Tongue (tissue), 3 donors: ENCODE measurements at places on chromosomes 13 and 19.

- DNase-seq = no peak
Observed at GRCh38 chr13:99802416-99802815, 169.2 kb downstream of the ZIC5 start.

DNA sequence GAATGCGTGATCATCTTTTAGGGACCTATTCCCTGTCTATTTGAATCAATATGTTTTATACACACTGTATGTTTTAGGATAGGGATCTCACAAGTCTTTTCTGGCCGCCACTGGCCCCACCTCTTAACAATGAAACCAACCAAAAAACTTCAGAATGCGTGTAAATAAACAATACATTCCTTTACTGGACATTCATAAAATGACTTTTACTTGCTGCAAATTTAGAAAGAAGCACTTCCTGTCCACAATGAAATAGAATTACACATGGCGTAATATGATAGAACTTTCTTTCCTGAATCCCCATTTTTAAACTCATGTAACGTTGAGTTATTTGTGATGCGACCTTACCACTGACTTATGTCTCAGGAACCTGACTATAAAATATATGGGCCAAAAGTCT lies 233.6 kb downstream of the SLITRK6 start:
- no peak for DNase-seq

DNA sequence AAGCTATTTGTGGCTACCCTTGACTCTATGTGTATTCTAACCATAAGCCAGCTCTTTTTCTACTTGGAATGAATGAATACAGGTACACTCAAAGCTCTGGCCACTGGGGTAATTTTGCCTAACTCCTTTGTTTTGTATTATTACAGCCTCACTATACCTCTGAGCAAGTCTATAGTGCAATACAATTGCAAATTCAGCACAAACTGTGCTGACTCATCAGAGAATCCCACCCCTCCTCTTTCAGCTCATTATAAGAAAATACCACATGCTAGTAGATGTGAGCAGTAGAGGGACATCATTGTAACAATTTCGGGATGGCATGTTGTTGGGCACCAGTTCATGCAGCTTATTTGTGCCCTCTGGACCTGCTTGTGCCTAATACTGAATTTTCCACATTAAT lies 1382.2 kb downstream of the SLITRK5 start:
- no peak for DNase-seq

DNA sequence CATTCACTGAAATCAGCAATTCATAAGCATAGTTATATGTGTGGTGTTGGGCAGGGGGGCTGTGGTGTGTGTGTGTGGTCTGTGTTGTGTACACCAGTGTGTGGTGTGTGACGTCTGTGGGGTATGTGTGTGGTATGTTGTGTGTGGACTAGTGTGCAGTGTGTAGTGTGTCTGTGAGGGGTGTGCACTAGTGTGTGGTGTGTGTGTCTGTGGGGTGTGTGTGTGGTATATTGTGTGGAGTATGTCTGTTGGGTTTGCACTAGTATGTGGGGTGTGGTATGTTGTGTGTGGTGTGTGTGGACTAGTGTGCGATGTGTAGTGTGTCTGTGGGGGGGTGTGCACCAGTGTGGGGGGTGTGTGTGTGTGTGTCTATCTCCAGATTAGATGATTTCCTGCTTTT lies 7.2 kb upstream of the CDC16 start:
- DNase-seq = no peak

DNA sequence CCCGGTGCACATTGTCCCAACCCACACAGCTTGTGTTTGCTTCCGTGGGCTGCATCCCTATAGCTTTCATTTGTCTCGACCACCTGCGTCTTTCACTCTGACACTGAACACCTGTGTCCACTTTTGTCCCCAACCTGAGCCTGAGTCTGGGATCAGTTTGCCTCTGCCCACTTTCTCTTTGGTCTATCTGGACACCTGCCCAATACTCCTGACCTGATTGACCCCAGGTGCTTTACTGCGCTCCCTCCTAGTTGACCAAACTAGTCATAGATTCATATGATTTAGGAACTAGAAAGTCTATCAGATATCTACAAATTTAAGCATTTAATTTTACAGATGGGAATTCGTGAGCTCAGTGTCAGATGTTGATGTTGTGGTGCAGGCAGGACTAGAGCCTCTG lies 209.9 kb downstream of the DCT start:
- no peak for DNase-seq

GRCh38 chr13:99909836-99910619 lies 61.5 kb downstream of the ZIC5 start:
- no peak for DNase-seq

DNA sequence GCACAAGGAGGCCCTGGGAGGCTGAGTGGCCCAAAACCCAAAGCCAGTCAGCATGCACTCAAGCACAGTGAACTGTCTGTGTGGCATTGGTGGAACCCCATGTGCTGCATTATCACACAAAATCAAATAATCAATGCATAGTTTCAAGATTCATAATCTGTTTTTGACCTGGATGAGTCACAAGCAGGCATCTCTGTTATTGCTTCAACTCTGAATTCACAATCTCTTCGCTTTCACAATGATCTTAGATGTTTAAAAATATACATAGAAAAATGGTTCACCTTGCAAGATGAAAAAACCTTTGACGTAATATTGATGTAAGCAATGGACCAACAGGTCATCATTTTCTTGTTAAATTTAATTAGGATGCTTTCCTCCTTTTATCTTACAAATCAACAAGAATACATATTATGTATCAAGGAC lies 455.4 kb downstream of the IRS2 start:
- no peak for DNase-seq

DNA sequence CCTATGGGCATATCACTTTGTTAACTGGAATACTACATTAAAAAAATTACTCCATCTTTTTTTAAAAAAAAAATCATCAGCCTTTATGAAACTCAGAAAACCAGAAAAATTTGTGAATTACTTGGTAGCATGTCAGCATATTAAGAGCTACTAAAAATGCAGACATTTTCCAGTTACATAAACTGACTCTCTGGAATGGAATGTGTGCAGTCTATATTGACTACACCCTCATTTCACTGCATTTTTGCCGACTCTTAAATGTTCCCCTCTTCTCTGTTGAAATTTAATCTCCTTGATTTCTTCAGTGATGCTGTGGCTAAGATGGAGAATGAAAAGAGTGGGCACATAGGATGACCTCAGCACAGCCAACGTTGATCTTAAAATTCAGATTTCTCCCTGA lies 393.8 kb downstream of the ITGBL1 start:
- no peak for DNase-seq

- no peak for DNase-seq
Observed at GRCh38 chr19:51821921-51822320, 27.0 kb downstream of the FPR3 start.

DNA sequence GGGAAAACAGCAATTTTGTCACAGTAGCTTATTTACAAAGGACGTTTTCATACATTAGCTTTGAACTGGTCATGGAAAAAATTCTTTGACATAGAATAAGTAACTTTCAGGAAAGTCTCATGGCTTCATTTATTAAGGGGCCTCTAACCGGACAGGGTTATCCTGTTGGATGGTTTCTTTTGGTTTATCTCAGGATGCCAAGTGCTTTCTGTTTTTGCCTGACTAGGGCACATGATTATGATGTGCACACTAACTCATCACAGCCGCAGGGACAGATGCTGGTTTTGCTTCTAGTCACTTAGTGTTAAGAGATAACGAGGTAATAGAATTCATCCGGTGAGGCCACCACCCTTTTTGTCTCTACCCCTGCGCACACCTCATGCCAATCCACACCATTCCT lies 53.0 kb downstream of the TGDS start:
- DNase-seq = no peak

GRCh38 chr13:51739027-51739764 lies 64.8 kb downstream of the DHRS12 start:
- DNase-seq = no peak

- DNase-seq = peak; percentile 54
Observed at GRCh38 chr19:46863818-46864629, 3.2 kb downstream of the ARHGAP35 start.

DNA sequence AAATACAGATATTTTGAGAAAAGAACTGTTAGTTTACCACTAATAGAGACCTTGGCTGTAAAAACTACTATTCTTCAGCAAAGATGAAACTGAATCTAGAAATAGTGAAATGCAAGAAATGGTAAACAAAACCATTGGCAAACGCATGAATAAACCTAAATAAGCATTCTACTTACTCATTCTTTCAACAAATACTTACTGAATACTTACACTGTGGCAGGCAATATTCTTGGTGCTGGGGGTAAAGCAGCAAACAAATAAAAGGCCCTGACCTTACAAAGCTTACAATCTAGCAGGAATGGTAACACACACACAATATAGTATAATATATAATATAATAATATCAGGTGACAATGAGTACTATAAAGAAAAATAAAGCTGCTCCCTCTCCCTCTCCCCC lies 38.7 kb downstream of the KATNAL1 start:
- DNase-seq = no peak

DNA sequence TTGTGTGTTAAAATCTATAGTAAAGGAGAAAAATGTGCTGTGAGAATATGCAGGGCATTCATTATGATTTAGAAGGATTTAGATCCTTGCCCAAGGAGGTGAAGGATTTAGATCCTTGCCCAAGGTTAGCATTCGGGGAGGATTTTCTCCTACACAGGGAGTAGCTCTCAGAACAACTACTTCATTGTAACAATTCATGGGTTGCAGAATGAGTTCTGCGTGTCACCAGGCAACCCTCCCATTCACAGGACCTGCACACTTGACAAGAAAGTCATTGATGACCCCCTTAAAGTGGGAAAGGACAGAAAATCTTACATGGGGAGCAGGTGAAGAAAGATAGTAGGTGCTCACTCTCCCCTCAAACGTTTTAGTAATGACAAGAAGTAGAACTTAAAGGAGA lies 167.1 kb upstream of the MAB21L1 start:
- no peak for DNase-seq

- no peak for DNase-seq
Observed at GRCh38 chr19:33333642-33334041, 31.3 kb upstream of the CEBPA start.

GRCh38 chr13:29567411-29567810 lies 28.1 kb downstream of the SLC7A1 start:
- no peak for DNase-seq

DNA sequence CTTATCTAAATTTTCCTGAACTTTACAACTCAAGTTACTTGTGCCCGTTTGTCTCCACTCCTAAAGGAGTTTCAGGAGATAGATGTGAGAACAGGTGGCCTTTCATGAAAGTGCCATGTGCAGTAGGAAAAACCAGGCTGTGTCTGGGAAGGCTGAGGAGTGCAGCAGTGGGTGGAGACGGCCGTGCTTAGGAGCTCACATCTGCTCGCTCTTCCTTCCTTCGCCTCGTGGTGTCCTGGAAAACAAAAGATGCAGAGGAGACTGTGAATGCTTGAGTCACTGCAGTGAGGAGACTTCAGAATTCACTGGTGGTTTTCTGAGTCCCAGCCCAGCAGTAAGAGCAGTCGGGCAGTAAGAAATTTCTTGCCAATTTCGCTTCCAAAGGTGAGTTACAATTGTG lies 138.4 kb upstream of the RNF113B start:
- DNase-seq = peak; percentile 68

DNA sequence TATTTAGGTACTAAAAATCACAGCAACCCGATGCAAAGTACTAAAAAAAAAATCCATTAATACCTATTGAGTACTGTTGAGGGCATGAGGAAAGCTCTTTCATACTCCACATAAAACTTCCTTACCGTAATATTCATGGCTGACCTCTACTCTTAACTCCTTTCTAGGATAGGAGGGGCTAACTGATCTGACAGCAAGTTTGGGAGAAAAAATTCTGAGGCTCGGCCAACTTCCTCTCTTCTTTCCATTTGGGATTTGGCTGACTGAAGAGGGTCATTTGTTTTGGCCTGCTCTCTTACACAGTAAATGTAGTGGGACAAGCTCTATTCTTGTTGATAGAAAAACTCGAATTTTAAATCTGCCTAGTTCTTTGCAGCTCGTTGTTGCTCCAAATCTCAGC lies 9.4 kb upstream of the USPL1 start:
- peak; percentile 61 for DNase-seq

DNA sequence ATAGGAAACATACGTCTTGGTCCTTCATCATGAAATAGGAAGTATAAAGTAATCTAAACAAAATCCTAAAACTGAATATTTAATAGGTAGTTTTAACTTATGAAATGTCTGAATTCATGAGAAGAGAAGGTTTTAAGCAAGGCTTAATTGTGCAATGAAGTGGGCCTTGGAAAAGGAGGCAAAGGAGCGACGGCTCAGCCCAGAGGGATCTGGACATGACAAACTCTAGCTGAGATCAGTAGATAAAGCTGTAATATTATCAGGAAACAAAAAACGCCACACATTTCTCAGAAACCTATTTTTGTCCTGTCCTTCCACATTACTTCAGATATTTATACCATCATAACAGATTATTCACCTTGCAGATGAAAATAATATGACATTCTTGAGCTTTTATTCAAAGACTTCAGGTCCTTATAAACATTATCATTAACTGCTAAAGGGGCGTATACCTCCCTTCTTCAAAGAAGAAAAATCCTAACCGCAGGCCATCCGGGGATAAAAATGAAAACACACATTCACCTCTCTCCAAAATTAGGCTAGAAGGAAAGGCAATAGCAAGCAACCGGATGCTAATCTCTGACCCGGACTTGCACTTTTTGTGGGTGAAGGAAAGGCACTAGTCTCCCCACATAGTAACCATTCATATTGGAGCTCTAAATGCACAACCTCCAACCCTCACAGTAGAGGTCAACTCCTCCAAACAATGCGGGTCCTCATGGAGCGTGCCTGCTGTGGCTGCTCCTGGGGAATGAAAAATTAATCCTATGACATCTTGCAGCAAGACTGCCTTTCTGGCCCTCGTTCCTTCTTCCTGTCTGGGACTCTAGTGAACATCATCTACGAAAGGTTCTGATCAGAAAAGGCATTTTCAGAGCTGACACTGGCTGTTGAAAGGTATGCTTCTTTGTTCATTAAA lies 108.8 kb downstream of the TBC1D4 start:
- DNase-seq = no peak

- peak; percentile 60 for DNase-seq
Observed at GRCh38 chr19:41641879-41642485, 15.1 kb upstream of the CEACAM4 start.

DNA sequence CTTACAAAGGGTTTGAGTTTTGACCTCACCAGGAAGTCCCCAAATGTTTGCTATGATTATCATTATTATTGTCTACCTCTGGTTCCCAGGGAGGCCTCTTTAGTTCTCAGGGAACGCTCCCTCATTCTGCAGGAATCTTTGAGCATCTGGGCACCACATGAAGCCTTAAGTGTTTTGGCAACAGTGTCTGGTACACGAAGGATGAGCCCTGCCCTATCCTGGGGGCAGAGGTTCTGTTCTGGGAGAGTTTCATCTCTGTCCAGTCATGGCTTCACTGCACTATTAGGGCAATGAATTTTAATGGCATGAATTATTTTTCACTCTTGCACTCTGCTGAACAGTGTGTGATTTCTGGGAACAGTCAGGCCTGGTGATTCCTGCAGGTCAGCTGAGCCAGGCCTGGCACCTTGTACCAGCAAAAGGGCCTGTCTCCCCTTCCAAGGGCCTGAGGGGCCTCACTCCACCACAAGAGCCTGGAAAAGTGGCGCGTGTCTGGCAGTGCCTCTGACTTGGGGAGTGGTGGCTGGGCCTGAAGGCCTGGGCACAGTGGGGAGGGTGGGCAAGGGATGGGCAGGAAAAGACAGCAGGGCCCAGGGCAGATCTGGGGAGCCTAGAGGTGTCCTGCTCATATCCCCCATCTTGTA lies 4.6 kb downstream of the FAM187B start:
- DNase-seq = no peak

GRCh38 chr19:7789447-7789846 lies 26.4 kb downstream of the CLEC4M start:
- DNase-seq = no peak

GRCh38 chr13:102596147-102597028 lies at the start of gene TPP2:
TSS of gene TPP2 (plus strand) at chr13:102596986. CDS start at chr13:102597039, 53 bp downstream.
- peak; percentile 99 for DNase-seq

- DNase-seq = no peak
Observed at GRCh38 chr13:75702476-75702875, 66.3 kb downstream of the LMO7 start.
